ENCODE measurements at places on chromosomes 13 and 19.

- DNase-seq, result no peak
Measured at GRCh38 chr19:10516671-10517286, 468 bp downstream of the S1PR5 start.

DNA sequence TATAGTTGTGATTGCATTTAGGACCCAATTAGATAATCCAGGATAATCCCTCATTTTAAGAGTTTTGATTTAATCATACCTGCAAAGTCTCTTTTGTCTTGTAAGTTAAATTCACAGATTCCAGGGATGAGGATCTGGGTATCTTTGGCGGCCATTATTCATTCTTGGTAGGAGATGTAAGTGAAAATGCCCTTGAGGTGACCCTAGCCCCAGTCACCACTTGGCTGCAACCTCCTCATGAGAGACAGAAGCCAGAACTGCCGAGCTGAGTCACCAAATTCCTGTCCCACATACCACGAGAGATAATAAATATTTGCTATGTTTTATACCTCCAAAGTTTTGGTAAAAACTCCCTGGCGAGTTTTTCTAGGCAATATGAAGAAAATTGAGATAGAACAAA, 389.4 kb downstream of the RFC3 start:
- DNase-seq, result no peak

DNA sequence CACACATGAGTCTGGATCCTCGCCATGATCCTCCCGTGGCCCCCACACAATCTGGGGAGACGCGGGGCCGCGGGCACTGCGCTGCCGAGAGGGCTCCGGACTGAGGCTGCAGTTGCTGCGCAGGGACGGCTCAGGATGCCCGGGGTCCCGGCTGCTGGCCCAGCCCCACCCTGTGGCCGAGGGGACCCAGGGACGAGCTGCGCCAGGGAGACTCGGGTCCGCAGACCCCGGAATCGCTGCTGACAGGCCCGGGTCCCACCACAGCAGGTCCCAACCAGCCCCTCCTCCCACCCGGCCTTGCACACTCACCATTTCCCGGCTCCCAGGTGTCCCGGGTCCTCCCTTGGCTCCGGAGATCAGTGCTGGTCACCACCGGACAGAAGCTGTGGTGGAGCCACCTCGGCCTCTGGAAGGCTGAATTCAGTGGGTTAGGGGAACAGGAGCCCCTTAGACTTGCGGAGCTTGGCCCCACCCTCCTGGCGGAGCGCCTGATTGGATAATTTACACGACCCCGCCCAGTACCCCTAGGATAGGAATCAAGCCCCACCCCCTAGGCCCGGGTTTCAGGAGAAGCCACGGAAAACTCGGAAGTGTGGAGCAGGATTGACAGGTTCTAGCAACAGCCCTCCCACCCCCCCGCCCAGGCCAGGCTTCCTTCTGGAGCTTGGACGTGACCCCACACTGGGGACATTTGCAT, 57.4 kb downstream of the ZNF44 start:
- DNase-seq, result no peak

DNA sequence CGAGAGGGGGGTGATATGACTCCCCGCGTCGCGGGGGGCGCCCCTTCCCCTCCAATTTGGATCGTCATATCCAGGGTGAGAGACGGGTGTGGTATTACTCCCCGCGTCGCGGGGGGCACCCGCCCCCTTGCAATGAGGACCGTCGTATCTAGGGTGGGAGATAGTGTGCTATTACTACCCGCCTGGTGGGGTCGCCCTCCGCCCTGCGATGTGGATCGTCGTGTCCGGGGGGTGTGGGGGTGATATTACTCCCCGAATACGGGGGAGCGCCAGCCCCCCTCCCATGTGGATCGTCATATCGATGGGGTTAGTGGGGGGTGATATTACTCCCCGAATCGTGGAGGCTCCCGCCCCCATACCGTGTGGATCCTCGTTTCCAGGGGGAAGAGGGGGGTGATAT, 29.2 kb upstream of the RGCC start:
- DNase-seq, result no peak

GRCh38 chr19:47676811-47677210, 36.4 kb upstream of the EHD2 start:
- DNase-seq, result no peak

- no peak for DNase-seq
Measured at GRCh38 chr13:42129033-42129432, 80.6 kb downstream of the DGKH start.

DNA sequence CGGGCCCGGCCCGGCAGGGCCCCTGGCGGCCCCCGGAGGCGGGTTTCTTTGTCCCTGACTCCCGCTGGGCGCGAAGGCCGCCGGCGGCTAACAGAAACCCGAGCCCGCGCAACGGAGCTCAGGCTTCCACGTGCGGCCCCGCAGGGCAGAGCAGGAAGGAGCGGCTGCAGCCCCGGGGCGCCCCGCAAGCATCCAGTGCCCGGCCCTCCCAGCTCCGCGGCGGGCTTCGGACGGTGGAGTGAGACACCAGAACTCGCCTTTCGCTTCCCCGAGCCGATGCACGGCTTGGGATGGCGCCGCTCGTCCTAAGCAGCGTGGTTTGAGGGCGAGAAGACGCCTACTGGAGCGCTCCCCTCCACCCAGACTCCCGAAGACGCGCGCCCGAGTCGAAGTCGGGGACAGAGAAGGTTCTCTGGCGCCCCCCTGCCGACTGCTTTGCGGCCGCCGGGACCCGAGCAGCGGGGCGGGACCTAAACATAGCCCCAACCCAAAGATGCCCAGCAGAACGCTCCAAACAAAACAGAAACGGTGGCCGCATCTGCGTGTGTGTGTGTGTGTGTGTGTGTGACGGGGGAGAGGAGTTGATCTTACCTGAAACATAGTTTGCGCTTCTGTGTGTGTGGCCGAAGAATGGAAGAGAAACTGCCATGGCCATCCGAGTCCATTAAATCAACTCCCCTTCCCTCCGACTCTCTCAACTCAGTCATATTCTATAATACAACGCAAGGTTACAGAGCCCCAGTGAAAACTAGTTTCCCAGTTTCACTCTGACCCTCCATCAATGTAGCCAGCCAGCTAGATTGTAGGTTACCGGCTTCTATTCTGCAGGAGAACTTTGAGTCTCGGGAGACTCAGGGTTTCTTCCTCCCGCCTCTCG, 629 bp upstream of the FGF9 start:
- DNase-seq, result no peak

- DNase-seq, result no peak
Measured at GRCh38 chr13:31894931-31895330, 136.6 kb upstream of the FRY start.

GRCh38 chr13:41006978-41007743, 12.0 kb downstream of the ELF1 start:
- DNase-seq, result no peak

DNA sequence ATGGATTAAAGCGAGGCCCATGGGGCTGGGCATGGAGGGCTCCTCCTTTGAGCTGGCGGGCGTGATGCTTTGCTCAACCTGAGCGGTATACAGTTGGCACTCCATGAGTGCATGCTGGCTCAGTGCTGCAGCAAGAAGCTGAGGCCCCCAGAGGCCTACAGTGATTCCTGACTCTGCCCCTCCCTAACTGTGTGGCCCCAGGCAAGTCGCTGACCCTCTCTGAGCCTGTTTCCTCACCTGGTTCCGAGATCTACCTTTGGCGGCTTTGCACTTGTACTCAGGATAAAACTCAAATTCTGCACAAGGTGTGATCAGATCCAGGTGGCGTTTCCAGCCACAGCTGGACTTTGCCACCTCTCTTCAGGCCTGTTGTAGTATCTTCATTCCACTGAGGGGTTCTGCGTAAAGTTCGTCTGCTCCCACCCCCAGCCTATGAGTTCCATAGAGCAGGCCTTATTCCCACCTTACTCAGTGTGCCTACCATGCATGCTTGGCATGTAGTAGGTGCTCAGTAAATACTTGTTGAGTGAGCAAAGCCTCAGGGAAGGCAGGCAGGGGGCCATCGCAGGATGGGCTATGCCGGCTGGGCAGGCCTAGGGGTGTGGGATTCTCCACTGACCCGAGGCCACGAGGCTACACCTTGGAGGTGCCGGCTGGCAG, 7.9 kb downstream of the LRP3 start:
- no peak for DNase-seq

DNA sequence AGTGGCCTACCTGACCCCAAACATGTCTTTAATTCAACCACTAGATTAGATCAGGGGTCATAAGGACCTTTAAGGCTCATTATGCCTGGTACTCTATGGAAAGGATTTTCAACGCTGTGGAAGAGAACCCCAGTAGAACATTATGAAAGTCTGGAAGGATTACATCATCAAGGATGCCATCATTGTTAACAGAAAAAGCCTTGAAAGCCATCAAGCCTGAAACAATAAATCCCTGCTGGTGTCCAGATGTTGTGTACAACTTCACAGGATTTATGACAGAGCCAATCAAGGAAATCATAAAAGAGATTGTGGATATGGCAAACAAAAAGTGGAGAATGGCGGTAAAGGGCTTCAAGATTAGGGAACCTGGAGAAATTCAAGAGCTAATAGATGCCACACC, 59.7 kb downstream of the NAA16 start:
- no peak for DNase-seq

All from esophagus squamous epithelium (tissue), 5 donors.